ENCODE measurements at places on chromosomes 1 and 21.

DNA sequence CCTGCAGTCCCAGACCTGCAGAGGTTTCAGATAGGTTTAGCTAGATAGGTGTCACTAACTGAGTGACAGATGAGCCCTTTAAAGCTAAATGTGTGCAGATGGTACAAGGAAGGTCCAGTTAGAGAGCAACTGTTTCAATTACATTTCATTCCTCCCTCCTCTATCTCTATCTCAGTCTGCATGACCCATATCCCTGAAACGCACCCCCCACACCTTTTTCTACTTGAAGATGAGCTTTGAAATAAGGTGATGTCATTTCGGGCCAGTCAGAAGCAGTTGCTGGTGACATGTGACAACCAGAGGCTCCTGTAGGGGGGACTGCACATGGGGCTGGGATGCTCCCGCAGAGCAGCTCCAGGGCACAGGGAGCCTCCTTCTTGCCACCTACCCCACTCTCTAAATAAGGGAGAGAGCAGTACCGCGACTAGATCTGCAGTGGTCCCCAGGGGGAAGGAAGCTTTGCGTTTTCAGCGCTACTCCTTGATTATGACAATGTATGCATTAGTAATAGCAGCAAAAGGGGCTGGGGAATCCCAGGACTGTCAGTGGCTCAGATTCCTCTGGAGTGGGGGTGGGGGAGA is 4.3 kb downstream of the ATP8B2 start:
- no peak for DNase-seq

DNA sequence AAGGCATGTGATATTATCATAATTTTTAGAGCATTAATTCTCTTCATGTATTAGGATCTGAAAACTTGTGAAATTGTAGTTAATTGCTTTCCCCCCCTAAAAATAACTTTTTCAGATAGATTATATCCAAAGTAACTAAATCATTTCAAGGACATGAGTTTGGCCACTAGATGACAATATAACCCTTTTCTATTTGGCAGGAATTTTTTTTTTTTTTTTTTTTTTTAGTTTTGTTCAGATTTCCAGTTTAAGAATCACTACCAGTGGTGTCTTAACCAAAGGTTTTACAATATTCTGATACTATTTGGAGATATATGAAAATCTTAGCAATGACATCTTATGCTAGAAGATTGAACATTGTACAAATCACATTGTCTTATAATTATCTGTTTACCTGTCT is 370.8 kb downstream of the AMY1C start:
- DNase-seq: no peak

- DNase-seq: no peak
Measured at GRCh38 chr1:182143825-182144645, 82.5 kb upstream of the ZNF648 start.

- DNase-seq: no peak
Measured at GRCh38 chr1:68918563-68918962, 421.7 kb upstream of the DEPDC1 start.

DNA sequence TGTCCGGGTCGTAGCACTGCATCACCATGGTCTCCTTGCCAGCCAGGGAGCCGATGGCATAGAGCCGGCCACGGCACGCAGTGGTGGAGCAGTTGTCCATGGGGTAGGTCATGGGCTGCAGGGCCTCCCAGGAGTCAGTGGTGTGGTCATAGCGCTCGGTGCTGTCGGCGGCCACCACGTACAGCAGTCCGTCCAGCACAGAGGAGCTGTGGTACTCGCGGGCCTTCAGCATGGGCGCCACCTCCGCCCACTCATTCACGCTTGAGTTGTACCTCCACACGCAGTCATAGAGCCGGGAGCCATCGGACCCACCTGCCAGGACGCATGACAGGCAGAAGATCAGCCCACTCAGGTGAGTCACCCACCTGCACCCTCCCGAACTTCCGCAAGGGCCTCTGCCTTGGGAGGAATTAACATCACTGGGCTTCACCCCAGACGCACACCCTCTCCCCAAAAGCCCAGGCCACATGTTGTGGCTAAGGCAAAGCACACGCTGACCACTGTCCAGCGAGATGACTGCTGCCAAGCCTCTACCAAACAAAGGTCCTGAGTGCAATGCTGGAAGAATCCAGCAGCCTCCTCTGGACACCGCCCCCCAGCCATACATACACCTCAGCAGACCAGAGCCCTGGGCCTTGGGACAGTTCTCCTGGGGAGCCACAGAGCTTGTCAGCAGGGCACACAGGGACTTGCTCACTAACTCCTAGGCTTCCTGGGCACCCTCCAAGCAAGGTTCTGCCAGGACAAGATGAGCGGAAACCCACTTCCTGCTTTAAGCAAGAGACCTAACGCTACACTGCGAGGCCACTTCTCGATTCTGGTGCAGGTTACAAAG is 3.3 kb downstream of the KLHL21 start:
- peak; percentile 18 for DNase-seq

GRCh38 chr1:182718311-182718710 is 33.9 kb upstream of the RGS8 start:
- DNase-seq: no peak

- no peak for DNase-seq
Measured at GRCh38 chr1:36559061-36559460, 76.3 kb upstream of the CSF3R start.

- no peak for DNase-seq
Measured at GRCh38 chr1:159922511-159923202, 2.6 kb downstream of the TAGLN2 start.

GRCh38 chr1:19772053-19772452 is 27.7 kb downstream of the TMCO4 start:
- DNase-seq: no peak

DNA sequence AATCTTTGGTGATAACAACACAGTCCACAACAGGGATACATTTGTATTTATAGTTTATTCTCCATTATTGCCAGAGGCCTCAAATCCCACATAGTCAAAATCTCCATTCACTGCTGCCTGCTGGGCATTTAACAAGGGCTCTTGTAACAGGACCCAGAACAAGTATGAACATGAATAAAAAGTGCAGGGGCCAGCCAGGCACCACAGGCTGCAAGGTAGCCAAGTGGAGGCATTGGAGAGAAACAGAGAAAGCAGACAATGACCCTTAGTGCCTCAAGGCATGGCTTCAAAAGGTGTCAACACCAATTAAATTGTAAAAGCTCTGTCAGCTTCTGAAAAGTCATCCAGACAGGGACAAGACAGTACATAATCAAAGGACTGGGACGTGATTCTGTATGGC is 116.8 kb downstream of the ATP6V1G3 start:
- no peak for DNase-seq

GRCh38 chr1:39720094-39720999 is 18.3 kb upstream of the PPIE start:
- DNase-seq: no peak

DNA sequence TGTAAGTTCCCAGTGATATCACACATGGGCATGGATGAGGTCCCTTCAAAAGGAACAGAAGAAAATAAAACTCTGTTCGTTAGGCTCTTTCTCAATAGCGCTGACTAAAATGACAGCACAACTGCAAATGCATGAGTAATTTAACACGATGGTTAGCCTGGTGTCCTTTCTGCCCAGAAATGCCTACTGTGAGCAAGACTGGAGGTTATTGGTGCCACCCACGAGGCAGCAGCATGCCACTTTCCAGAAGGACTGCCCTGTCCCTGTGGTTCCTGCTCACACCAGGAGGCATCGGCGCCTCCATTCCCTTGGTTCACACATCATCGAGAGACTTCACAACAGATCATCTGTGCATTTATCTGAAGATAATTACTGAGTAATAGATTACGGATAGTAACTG is 26.2 kb downstream of the VPS26C start:
- no peak for DNase-seq

DNA sequence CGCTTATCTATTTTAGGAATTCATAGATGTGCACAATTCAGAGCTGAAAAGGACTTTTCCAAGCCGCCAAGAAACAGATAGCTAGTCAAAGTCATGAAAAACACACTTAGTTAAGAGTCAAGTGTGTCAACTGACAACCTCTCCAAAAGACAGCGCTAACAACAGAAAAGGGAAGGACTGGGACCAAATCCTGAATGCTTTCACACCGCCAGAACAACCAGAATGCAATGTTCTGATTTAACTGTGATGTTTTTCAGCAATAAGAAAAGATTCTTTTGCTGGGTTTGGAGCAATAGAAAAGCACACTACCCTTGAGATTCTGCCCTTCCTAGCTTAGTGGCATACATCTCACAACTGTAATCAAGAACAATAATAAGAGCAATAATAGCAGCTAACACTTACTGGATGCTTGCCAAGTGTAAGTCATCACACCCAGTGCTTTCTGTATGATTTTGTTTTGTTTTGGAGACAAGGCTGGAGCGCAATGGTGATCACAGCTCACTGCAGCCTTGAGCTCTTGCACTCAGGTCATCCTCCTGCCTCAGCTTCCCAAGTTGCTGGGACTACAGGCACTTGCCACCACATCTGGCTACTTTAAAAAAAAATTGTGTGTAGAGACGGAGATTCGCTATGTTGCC is 33.9 kb upstream of the SDC3 start:
- no peak for DNase-seq

DNA sequence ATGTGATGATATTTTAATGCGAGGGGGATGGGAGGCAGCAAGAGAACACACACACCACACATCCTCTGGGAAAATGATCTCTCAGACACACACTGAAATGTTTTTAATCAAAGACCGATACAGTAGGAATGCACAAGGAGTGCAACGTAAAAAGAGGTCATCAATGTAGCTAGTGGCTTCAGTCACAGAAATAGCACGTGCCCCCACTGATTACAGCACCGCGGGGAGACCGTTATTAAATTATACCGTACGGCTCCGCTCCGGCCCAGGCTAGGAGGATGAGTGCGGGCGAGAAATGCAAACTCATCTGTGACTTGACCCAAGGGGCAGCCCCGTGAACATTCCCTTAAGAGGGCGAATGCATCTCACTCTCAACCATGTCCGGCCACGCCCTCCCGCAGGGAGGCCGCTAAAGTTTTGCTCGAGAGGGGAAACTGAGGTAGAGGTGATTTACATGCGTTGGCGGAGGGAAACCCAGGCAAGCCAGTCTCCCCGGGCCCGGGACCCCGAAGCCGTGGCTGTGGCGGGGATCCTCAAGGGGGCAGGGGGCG is 552 bp downstream of the UBR4 start:
- DNase-seq: peak; percentile 55

DNA sequence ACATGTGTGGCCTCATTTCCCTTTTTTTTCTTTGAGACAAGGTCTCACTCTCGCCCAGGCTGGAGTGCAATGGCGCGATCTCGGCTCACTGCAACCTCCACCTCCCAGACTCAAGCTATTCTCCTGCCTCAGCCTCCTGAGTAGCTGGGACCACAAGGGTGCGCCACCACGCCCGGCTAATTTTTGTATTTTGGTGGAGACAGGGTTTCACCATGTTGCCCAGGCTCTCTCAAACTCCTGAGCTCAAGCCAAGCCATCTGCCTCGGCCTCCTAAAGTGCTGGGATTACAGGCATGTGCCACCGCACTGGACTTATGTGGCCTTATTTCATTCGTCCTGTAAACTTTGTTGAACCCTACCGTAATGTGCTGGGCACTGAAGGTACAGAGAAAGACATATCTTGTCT is 569 bp upstream of the WARS2 start:
- DNase-seq: no peak

GRCh38 chr1:38929476-38929875 is 12.2 kb downstream of the RHBDL2 start:
- no peak for DNase-seq

GRCh38 chr21:46083791-46084561 is 13.9 kb upstream of the COL6A2 start:
- DNase-seq: no peak

- peak; percentile 51 for DNase-seq
Measured at GRCh38 chr1:46527474-46528296, 23.8 kb downstream of the KNCN start.

DNA sequence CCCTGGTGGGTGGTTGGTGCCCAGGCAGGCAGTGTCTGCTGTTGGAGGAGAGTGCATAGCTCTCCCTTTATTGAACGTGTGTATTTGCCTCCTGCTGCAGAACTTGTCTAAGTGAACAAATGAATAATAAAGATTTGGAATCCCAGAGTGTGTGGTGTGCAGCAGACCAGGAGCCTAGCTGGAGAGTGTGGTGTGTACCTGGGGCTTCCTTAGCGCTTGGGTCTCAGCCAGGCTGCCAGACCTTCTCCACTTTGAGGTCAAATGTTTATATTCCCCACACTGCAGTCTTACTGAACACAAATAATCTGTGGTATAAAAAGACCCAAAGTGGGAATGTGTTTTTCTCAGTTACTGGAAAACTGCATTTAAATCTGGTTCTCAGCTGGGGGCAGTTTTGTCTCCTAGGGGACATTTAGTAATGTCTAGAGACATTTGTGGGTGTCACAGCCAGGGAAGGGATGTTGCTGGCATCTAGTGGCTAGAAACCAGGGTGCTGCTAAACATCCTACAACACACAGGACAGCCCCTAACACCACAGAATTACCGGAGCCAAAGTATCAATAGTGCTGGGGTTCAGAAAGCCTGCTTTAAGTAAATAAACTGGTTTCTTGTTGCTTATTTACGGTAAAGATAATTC is 23.6 kb downstream of the SLC37A1 start:
- no peak for DNase-seq

- no peak for DNase-seq
Measured at GRCh38 chr1:172764378-172764777, 105.5 kb downstream of the FASLG start.

DNA sequence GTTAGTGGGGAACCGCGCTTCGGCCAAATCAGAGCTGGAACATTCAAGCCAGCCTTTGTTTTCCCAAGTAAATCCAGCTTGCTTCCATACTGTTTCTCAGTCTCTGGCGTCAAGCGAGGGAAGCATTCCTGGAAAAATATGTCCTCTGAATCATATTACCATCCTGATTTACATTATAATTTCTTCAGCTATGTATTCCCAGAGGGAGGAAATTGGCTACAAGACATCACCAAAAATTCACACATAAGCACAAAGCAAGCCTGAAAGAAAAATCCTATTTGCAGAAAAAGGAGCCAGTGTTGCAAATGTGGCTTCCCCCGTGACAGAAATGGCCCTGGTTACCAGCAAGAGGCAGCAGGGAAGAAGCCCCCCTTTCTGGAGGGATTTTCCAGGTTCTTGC is 233.3 kb downstream of the KCNJ6 start:
- no peak for DNase-seq

DNA sequence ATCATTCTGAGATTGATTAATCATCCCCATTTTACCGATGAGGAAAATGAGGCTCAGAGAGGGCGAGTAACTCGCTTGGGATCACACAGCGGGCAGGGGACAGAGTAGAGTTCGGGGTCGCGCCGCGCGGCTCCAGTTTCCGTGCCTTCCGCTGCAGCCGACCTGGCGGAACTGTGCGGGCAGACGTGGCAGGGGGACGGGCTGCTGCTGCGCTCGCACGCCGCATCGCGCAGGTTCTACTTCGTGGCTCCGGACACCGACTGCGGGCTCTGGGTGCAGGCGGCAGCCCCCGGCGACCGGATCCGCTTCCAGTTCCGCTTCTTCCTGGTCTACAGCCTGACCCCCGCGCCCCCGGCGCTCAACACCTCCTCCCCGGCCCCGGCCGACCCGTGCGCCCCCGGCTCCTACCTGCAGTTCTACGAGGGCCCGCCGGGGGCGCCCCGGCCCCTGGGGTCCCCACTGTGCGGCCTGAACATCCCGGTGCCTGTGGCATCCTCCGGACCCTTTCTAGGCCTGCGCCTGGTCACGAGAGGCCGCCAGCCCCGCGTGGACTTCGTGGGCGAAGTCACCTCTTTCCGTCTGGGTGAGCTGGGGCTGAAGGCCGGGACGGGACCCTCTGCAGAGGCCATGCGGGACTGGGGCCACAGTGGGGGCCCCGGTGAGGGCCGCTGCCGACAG is 2.3 kb downstream of the LDLRAD2 start:
- no peak for DNase-seq

GRCh38 chr1:226903819-226904716 is 33.7 kb downstream of the PSEN2 start:
- DNase-seq: no peak

- no peak for DNase-seq
Measured at GRCh38 chr1:21192871-21193270, 16.2 kb upstream of the EIF4G3 start.

All from activated CD4-positive, CD25-positive, alpha-beta regulatory T cell (primary cell).